Peyer's patch (tissue), 4 donors: ENCODE measurements at places on chromosomes 4 and X. TPM values are rescaled to one million over a fixed set of nuclear protein-coding genes. Genes with fewer than 3 reads are reported as not detected.

- H3K27me3 ChIP-seq: no peaks in the 10 kb centered on the region
- no peaks in the 10 kb centered on the region for H3K4me1 ChIP-seq
- no peaks in the 10 kb centered on the region for H3K36me3 ChIP-seq
- no peak overlapping the region for H3K27ac ChIP-seq
- no peak for DNase-seq
- H3K4me3 ChIP-seq: no peak overlapping the region
Measured at GRCh38 chr4:25425361-25425760, 48.3 kb downstream of the ANAPC4 start.

DNA sequence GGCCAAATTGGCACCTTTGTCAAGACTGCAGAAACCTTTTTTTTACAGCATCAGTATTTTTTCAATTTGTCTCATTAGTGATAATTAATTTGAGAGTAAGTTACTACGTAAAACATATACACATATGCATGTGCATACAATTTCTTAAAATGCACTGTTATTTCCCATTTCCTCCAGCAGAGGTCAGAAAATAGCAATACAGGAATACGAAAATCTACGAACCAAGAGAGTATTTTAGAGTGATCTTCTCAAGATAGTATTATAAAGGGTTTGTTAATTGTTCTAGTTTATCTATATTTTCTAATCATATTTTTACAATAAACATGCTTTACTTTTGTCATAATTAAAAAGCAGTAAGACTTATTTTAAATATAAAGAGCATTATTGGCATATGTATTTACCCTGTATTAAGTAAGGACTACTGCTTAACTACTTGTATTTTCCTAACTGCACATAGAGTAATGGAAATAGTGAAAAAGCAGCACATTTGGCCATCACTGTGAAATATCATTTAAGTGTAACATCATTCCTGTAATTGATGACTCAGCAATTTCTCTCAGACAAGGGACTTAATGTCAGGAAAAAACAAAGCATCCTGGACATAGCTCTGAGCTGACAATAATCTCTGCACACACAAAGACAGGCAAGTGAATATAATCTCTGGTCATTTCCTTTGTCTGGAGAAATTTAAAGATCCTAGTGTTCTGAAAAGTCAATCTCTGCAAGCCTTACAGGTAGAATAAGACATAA is 45.6 kb downstream of the MAOB start:
- no peak overlapping the region for H3K27ac ChIP-seq
- no peaks in the 10 kb centered on the region for H3K27me3 ChIP-seq
- H3K36me3 ChIP-seq: no peaks in the 10 kb centered on the region

DNA sequence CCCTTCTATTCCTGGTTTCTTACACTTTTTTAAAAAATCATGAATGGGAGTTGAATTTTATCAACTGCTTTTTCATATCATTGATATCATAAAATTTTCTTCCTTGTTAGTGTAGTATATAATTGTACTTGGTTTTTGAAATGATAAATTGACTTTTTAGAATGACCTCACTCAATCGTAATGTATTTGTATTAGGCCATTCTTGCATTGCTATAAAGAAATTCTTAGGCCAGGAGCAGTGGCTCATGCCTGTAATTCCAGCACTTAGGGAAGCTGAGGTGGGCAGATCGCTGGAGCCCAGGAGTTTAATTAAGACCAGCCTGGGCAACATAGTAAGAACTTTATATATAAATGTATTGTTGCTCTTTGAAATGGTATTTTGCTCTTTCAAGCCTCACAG is 6.3 kb downstream of the EXOC1 start:
- H3K27me3 ChIP-seq: no peaks in the 10 kb centered on the region
- no peak overlapping the region for H3K27ac ChIP-seq
- no peak overlapping the region for H3K4me3 ChIP-seq
- no peaks in the 10 kb centered on the region for H3K4me1 ChIP-seq
- no peak for DNase-seq

GRCh38 chr4:40199179-40199670 is 2.4 kb downstream of the RHOH start:
- peak overlapping the region; percentile 88 for H3K27ac ChIP-seq
- no peaks in the 10 kb centered on the region for H3K36me3 ChIP-seq
- no peaks in the 10 kb centered on the region for H3K27me3 ChIP-seq
- H3K4me1 ChIP-seq: no peaks in the 10 kb centered on the region

DNA sequence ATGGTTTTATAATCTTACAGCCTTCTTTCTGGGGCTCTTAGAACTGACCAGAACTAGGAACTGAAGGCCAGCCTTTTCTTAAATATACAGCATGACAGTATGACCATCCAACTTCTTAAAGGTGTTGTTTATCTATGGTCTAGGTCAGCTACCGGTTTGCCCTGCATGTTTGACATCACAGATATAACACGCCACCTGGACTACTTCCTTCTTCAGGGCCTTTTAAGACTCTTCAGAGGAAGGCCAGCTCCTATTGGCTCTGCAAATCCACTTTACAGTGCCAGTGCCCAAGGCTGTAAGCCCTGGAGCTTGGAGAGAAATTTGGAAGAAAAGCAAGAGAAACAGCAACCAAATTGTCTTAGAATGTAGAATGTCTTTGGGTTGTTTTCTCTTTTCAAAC is 185.5 kb downstream of the MGST2 start:
- H3K4me3 ChIP-seq: no peak overlapping the region
- no peaks in the 10 kb centered on the region for H3K4me1 ChIP-seq
- H3K27ac ChIP-seq: no peak overlapping the region
- no peaks in the 10 kb centered on the region for H3K36me3 ChIP-seq
- DNase-seq: no peak

- DNase-seq: no peak
- H3K4me3 ChIP-seq: no peak overlapping the region
- H3K4me1 ChIP-seq: no peaks in the 10 kb centered on the region
- H3K36me3 ChIP-seq: no peaks in the 10 kb centered on the region
- no peak overlapping the region for H3K27ac ChIP-seq
- no peaks in the 10 kb centered on the region for H3K27me3 ChIP-seq
Measured at GRCh38 chr4:129738175-129738574, 642.2 kb downstream of the C4orf33 start.

The AREG gene
- total RNA-seq: 10.5 TPM

The DCAF4L1 gene
- total RNA-seq: 0.53 TPM

The TMEM271 gene
- total RNA-seq: not detected

The FGA gene
- not detected for total RNA-seq

The PLK4 gene
- total RNA-seq: 8.3 TPM

The PRIMPOL gene
- total RNA-seq: 17.8 TPM

The ADGRL3 gene
- 9.0 TPM for total RNA-seq

The RTL3 gene
- total RNA-seq: 0.94 TPM
